Bronchial smooth muscle cell (primary cell): ENCODE measurements at places on chromosomes 5 and 9. TPM values are rescaled to one million over a fixed set of nuclear protein-coding genes. Genes with fewer than 3 reads are reported as not detected.

The GABRB2 gene
- total RNA-seq, result not detected in 2 replicates

The ZBTB43 gene
- 18.3 and 19.9 TPM in 2 replicates for total RNA-seq

The RMRP gene
- total RNA-seq, result 67,158 and 134,448 TPM in 2 replicates

The SLC34A3 gene
- total RNA-seq, result not detected in 2 replicates

The ALDH7A1 gene
- total RNA-seq, result 52.8 and 59.6 TPM in 2 replicates
